ENCODE measurements at places on chromosomes 1 and 21.
A peak's percentile ranks its signal among the peaks of the same experiment; 100 is the strongest.

DNA sequence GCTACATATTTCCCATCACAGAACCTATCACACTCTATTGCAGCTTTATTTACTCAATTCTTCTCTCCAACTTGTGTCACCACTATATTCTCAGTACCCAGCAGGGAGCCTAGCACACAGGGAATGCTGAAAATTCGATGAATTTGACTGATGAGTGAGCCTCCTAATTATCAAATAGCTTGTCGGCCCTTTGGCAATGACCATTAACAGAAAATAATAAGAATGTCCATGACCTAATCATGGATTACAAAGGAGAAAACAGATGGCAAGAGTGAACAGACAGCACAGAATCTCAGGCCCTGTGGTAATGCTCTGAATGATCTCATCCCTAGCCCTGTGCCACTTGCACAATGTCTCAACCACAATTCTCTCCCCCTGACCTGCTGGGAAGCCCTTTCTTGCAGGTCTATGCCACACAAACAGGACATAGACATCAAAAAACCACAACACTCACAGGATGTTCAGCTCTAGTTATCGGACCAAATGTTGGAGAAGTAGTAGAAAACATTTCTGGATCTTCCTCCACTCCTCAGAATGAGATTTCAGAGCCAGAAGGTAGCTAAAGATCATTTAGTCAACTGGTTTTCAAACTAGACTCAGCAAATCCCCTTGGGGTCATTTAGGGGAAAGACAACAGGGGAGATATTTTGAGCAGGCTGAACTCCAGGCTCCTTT lies 68.4 kb downstream of the LUZP1 start:
- DNase-seq = peak; percentile 82

- no peak for DNase-seq
Observed at GRCh38 chr1:172628401-172628800, 30.5 kb upstream of the FASLG start.

- DNase-seq = no peak
Observed at GRCh38 chr21:34878940-34879339, 170.2 kb downstream of the RUNX1 start.

DNA sequence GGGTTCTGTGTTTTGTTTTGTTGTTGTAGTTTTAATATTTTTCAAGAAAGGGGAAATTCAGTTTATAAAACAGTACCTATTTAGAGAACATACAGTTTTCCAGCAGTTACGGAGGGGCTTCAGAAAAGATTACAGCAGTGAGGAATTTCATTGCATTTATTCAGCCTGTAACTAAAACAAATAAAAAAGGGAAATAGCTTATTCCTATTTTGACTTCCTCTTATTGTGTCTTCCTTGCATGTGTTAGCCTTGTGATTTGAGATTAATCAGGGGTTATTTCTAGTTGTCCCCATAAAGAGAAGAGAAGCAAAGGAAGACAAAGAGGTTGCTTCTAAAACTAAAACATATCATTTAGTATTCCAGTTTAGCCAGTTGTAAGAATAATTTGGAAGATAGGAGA lies 35.0 kb downstream of the CTTNBP2NL start:
- no peak for DNase-seq

DNA sequence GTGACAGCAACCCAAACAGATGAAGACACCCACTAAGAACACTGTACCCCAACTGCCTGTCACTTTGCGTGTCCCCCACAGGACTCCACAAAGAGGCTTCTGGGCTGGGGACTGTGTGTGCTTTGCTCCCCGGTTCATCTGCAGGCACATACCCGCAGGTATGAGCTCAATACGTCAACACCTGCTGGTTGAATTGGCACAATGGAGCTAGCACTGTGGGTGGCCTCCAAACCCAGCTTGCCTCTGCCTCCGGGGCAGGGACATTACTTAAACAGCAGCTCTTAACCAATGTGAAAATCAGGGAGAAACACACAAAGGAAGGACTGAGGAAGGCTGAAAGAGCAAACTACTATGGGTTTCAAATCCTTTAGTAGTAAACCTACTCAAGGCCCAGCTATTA lies 140.2 kb upstream of the TIAM1 start:
- no peak for DNase-seq

DNA sequence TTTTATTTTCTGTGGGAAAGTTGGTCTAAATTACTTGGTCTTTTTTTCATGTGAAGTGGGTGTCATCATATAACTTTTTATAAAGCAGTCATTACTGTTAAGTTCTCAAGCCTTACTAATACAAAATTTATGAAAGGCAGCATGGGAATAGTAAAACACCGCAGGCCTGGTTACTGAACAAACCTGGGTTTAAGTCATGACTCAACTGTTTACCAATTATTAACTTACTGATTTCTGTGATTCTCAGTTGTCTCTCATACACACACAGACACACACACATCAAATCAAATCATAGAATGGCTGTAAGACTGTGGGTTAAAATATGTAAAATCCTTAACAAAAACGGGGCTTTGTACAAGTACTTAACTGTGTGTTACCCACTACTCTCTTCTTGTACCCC lies 14.6 kb downstream of the MAEL start:
- DNase-seq = no peak

DNA sequence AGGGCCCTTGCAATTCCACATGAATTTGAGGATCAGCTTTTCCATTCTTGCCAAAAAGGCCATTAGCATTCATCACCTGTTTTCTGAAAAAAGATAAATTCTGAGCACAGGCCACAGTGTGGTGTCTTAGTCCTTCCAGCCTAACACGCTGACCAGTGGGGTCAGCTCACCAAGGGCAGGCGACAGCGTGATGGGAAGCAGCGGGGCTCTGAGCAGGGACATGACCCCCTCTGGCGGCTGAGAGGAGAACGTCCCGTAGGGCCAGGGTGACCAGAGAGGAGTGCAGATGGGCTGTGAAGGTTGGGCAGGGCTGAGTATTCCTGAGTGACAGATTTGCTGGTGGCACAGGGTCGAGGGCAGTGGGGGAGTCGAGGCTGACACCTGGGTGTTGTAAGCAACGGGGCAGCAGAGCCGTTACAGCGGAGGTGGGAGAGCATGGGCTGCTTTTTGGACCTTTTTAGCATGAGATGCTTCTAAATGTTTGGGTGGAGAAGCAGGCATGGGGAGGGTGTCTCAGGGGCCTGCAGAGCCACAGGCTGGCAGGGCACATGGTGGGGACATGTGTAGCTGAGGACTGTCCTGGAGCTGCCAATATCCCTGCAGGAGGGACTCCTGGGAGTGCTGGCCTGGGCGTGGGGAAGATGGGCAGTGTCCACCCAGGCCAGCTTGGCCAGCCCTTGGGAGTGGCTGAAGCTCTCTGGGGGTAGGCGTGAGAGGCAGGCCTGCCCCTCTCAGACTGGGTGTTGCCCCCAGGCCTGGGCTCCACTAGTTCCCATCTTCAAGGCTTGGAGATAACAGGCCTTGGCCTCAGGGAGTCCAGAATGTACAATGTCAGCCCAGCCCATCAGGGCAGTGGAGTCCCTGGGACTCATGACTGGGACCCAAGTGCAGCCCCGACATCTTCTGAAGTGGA lies 8.6 kb upstream of the CALML6 start:
- DNase-seq = peak; percentile 44

Data from ascending aorta (tissue), 2 donors.